ENCODE measurements at places on chromosomes 5 and 9.

DNA sequence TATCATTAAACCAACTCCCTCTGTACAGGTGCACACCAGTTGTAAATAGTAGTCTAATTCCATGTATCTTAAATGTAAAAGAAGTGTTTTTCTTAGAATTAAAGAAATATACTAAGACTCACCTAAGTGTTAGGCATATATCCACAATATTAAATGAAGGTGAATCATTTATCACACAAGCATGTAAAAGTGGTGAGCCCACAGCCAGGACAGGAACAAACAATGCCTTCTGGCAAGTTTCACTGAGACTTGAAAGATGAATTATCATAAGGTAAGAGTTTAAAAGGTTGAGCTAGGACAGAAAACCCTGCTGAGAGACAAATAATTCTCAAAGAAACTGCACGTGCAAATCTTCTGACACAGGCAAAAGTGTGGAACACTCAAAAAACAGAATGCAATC is 832.5 kb downstream of the TAF11L14 start:
- no peak for DNase-seq

DNA sequence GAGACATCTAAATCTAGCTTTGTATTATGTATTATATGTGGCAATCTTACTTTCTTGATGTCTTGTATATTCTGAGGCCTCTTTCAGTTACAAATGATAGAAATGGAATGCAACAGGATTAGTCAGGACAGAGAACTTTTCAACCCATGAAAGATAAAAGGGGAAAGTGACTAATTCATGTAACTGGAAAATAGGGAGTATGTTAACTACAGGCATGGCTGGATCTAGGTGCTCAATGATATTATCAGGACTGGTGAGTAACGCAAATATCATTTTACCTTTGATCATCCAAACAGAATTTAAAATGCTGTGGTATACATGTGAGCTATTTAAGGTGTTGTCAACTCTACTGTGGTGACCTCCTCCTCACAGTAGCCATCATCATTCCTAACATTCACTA is 215.7 kb upstream of the GLRA1 start:
- DNase-seq = no peak

DNA sequence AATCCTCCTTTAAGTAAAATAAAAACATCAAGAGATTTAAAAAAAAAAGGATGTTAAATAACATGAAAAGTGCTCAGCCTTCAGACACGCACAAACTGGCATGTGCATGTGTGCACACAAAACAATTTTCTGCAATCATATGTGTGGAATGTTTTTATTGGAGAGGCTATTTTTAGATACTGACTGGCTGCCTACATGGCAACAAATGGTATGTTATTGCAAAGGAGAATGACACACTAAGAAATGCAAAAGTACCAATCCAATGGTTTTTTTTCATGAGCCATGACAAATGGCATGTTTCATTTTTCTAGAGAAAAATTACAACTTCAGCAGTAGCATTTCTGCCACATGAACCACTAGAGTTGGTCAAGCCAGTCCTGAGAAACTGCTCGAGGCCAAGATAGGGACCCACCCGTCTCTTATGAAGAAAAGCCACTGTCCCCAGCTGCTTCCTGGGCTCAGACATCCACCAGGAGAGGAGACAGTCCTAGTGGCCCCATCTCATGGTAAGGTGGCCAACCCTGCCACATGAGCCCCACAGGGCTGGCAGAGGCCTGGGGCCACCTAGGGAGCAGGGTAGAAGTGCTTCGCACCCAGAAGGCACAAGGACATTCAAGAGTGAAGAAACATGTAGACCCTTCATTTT is 116.4 kb downstream of the MYO10 start:
- DNase-seq = no peak

GRCh38 chr9:112541685-112542084 is 55.1 kb downstream of the KIAA1958 start:
- no peak for DNase-seq

GRCh38 chr5:155394727-155395126 is 381.2 kb downstream of the KIF4B start:
- no peak for DNase-seq

GRCh38 chr5:96157841-96158291 is 196.2 kb upstream of the ELL2 start:
- no peak for DNase-seq

- DNase-seq = no peak
These were observed 68.7 kb downstream of the MRPS27 start for GRCh38 chr5:72251386-72251785.

GRCh38 chr5:74766418-74766848 is 484 bp downstream of the GFM2 start:
- DNase-seq = no peak

GRCh38 chr5:172714491-172715420 is 56.2 kb downstream of the DUSP1 start:
- DNase-seq = peak; percentile 23

DNA sequence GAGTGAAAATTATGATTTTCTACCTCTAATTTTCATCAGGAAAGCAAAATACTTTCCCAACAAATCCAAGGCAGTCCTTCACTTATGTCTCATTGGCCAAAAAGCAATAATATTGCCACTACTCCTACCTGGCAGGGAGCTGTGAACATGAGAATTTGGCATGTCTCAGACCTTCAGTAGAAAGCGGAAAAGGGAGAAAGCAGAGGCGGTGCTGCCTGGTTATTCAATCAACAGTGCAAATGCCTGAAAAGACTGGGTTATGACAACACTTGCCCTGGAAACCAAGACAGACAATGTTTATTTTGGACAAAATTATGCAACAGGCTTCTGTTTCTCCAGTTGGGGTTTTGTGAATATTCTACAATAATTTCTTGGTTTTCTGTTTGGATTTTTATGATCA is 194.4 kb downstream of the TAF11L14 start:
- no peak for DNase-seq

GRCh38 chr9:130259044-130259443 is 6.5 kb upstream of the HMCN2 start:
- DNase-seq = no peak

DNA sequence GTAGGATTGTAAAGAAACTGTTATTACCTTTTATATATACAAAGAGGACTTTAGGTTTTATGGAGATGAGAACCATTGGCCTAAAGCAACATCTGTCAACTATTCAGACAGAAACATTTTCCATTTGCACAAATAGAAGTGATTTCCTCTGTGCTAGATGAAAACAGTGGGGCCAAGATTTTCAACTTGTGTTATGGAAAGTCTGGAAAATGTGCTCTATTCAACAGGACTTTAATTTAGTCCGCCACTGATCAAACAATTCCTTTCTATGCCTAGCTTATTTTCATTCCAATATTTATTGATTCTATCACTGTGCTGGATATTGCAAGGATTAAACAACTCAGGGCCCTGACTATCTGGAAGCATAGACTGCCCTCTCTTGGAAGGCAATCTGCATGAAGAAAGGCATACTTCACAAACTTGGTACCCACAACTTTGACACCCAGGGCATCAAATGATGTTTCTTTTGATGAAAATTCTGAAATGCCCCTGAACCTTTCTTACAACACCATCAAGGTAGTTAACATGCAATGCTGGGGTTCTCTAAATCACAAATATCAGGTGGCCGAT is 126.6 kb upstream of the HMHB1 start:
- DNase-seq = no peak

- no peak for DNase-seq
These were observed 26.9 kb upstream of the GALNT10 start for GRCh38 chr5:154163327-154164248.

GRCh38 chr9:89161221-89161620 is 17.4 kb downstream of the SHC3 start:
- DNase-seq = no peak

GRCh38 chr5:127055880-127056653 is 17.2 kb downstream of the C5orf63 start:
- DNase-seq = no peak

GRCh38 chr5:77419644-77420582 is 72.2 kb downstream of the WDR41 start:
- no peak for DNase-seq

GRCh38 chr5:176996780-176997179 is 9.8 kb downstream of the UIMC1 start:
- DNase-seq = no peak

DNA sequence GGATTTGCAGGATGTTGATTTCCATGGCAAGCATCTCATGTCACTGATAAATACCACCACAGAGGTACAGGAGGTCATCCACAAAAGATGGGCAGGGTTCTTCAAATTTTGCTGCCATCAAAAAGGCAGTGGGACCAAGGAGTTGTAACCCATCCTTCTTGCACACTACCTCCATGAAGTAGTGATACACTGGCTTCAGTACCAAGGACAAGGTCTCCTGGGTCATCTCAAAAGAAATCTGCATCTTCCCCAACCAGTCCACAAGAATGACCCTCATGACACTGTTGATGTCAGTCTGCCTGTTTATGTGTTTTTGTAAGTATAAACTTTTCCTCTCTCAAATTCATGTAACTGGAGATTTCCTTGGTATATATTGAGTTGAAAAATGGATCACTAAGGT is 298.2 kb downstream of the CDH9 start:
- DNase-seq = no peak

DNA sequence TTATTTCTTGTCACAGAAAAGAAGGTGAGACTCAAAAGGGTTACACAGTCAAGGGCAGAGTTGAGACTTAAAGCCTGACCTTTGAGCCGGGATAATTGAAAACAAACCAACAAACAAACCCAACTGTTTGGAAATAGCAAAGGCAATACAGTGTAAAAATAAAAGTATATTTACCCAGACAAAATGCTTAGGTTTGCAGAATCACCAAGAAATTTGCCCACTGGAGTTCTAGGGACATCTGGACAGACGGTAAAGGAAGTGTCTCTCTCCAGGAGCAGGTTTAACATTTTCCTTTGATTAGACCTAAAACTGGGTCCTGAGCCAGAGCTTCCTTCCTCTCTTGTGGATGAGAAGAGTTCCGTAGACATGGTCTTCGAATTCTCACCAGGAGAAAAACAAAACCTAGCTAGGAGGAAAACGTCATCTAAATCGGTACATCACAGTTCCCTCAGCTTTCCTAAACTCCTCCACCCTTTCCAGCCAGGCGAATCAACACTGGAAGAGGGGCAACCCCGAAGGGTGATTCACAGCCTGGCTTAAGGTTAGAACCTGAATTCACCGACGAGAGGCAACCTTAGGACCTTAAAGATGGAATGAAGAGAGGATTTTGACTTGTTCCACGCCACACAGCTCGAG is 673 bp downstream of the CDC25C start:
- no peak for DNase-seq

GRCh38 chr9:134463280-134463679 is 137.0 kb downstream of the RXRA start:
- DNase-seq = no peak

Data from activated naive CD4-positive, alpha-beta T cell (primary cell).